ENCODE measurements at places on chromosomes 13 and 19.

DNA sequence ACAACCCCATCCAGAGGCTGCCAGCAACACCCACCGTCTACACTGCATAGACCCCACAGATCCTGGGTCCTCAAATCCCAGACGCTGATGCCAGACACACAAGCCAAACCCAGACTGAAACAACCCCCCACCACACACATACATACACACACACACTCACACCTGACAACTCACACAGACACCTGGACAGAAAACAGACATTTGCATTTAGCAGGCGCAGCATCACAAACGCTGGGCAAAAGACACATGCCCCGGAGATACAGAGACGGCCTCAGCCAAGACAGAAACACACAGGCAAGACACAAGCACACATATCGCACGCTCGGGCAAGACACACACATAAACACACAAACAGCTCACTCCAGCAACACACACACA is 1.3 kb downstream of the BBC3 start:
- DNase-seq = no peak

DNA sequence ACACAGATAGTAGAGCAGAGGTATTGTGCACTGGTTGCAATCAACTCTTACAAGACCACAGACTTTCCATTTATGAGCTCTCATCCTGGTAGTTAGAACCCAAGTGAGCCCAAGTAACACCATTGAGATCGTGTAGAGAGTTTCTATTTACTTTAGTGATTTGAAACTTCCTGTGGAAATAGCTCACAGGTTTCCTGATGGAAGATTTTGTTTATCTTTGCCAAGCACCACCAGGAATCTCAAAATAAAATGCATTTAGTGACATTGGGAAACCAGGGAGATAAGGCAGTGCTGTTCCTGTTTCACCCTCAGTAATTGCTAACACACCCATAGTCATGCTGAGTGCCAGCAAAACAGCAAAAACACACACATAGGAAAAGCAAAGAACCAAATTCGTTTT is 102.5 kb downstream of the FLT1 start:
- DNase-seq = no peak

GRCh38 chr19:3604987-3605343 is 1.7 kb downstream of the TBXA2R start:
- DNase-seq = no peak

DNA sequence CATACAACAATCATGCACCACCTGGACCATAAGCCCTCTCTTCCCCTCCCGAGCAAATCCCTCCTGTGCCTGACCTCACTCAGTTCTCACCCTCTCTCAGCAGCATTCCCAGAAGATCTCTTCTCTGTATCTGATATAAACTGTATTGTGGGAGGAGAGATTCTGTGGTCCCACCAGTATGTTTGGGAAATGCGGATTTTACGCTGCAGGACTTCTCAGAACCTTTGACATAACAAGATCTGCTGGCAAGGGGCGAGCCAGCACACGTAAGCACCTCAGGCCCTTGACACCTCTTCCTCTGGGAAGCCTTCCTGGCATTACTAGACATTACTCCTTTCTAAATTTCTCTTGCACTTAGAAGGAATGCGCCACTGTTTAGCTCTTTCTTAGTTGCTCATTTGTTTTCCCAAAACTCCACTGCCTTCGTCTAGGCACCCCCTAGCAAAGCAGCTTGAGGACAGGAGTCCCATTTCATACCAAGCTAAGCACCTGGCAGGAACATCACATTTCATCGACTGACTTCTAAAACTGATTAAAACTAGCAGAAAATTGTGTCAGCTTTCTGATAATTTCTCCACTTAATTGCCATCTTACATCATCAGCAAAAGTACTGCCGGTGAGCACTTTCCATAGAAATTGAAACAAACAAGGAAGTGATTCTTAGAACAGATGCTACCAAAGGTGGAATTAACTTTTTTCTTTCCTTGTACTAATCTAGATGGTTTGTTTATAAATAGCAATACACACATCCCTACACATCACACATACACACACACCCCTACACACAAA is 63.2 kb downstream of the CCDC70 start:
- no peak for DNase-seq

DNA sequence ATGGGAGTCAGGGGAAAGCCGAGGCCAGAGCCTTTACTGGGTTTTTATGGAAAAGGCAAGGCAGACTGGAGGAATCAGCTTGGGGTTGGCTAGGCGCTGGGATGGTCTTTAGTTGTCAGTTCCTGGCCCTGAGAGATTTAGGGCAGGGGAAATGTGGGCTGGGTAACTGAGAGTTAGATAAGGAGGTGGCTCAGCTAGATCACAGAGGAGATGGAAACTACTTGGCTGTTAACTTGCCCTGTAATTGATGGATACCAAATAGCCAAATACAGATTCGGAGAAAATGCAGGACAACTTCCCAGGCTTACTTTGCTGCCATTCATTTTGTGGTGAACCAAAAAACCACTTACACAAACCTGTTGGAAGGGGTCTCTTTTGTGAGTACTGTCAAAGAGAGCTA is 54.0 kb downstream of the LRCH1 start:
- no peak for DNase-seq

DNA sequence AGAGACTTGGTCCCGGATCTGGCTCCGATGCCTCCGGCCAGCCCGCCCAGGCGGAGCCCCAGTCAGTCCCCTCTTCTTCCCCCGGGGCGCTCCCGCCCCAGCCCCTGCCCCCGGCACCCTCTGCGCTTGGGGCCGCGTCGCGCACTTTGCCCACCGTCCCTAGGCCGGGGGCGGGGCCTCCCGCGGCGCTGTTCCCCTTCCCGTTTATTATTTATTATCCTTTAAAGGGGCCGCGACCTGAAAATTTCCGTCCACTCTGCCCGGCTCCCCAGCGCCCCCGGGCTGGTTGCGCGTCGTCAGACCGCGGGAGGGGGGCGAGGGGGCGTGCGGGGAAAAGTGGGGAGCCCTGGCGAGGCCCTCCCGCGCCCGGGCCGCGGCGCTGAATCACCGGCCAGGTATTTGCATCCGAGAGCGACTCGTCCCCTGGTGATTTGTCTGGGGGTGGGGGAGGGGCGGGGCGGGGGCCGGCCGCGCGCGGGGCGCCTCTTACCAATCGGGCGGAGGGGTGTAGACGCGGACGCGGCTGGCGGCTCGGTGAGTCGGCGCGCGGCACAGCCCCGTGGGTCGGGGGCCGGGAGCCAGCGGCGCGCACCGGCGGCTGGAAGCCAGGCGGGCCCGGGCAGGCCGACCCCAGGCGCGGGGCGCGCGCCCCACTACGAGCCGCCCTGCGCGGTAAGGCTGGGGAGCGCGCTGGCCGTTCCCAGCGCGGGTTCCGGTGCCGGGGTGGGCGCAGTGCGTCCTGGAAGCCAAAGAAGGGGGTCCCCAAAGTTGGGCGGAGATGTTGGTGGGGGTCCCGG is at the start of gene ARID3A:
ARID3A (plus strand) TSS at position 510 of the 797 bp plus-strand sequence. CDS start 3,494 bp downstream, outside the sequence.
- peak; percentile 64 for DNase-seq

DNA sequence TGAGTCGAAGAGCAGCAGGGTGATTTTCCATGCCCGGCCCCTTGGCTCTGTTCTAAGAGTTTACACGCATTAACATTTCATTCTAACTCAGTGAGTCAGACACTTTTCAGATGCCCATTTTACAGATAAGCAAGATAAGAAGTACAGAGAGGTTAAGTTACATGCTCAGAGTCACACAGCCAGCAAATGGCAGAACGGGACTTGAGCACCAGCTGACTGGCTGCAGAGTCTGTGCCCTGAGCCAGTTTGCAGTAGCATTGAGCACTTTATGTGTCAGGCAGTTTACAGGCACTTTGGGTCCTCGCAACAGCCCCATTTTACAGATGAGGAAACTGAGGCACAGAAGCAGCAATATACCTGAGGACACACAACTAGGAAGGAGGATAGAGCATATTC is 19.0 kb downstream of the CCDC8 start:
- DNase-seq = no peak

GRCh38 chr19:9729162-9729561 is 39.4 kb downstream of the ZNF846 start:
- no peak for DNase-seq

DNA sequence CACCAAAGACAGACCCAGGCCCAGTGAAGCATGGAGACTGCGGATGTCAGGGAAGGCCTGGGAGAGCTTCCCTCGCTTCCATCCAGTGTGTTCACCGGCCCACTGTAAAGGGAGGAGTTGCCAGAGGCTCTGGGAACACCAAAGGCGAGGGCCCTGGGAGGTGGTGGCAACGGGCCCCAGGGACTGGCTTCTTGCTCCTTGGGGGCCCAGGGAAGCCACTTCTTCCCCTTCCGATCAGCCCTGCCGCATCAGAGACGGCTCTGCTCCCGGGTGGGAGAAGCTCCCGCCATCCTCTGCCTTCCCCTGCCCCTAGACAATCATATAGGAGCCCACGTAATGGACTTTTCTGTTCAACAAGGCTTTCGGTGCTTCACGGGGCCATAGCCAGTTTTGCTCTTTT is 83.4 kb upstream of the GPR183 start:
- no peak for DNase-seq

GRCh38 chr19:13681509-13681908 is 82.8 kb upstream of the MRI1 start:
- DNase-seq = no peak
